ENCODE measurements at places on chromosomes 1 and 21.
A peak's percentile ranks its signal among the peaks of the same experiment; 100 is the strongest.

GRCh38 chr1:74733604-74734484 lies 892 bp downstream of the TYW3 start:
- peak; percentile 66 for DNase-seq

- DNase-seq, result no peak
Observed at GRCh38 chr21:42106425-42106824, 35.3 kb downstream of the UMODL1 start.

- DNase-seq, result no peak
Observed at GRCh38 chr1:36889478-36890226, 144.7 kb downstream of the GRIK3 start.

DNA sequence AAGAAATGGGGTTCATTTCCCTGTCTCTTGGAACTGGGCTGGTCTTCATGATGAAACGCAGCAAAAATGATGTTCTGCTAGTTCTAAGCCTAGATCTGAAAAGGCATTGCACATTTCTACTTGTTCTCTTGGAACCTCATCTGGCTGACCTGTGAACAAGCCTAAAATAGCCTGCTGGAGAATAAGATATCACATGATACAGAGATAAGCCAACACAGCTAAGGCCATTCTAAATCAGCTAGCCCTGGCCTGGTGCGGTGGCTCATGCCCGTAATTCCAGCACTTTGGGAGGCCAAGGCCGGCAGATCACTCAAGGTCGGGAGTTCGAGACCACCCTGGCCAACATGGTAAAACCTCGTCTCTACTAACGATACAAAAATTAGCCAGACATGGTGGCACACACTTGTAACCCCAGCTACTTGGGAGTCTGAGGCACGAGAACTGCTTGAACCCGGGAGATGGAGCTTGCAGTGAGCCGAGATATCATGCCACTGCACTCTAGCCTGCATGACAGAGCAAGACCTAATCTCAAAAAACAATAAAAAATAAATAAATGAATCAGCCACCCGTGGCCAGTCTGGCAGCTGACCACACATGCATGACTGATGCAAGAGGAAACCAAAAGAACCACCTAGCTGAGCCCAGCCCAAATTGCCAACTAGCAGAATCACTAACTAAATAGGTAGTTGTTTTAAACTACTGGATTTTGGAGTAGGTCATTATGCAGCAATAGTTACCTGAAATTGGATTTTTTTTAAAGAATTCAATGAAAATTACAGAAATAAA lies 18.0 kb downstream of the CD244 start:
- DNase-seq, result no peak

- no peak for DNase-seq
Observed at GRCh38 chr1:61808968-61809367, 66.7 kb downstream of the PATJ start.

GRCh38 chr1:180631194-180631765 lies 542 bp upstream of the XPR1 start:
- no peak for DNase-seq
